Hypothalamus (tissue), 51 donors: ENCODE measurements at places on chromosomes 11 and 22.

- DNase-seq = no peak
Measured at GRCh38 chr11:48170241-48171233, 46.1 kb upstream of the OR4B1 start.

- no peak for DNase-seq
Measured at GRCh38 chr11:125180413-125181305, 16.1 kb downstream of the PKNOX2 start.

- DNase-seq = no peak
Measured at GRCh38 chr11:110453684-110454354, 24.1 kb downstream of the FDX1 start.

DNA sequence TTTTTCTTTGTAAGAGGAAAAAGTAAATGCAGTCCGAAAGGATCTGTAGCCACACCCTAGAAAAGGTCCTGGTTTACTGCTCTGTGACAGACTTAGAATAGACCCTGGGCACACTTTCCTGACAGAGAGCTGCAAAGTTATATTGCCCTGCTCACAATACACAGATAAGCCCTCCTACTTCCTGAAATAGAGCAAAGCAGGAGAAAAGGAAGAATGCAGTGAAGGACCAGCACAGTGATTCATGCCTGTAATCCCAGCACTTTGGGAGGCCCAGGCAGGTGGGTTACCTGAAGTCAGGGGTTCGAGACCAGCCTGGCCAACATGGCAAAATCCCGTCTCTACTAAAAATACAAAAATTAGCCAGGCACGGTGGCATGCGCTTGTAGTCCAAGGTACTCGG, 2.2 kb downstream of the CYB561A3 start:
- DNase-seq = no peak

- DNase-seq = no peak
Measured at GRCh38 chr11:10758957-10759356, 7.9 kb downstream of the CTR9 start.

GRCh38 chr22:23128269-23129108, 13.3 kb downstream of the RSPH14 start:
- peak; percentile 88 for DNase-seq

GRCh38 chr11:133545199-133545803, 13.0 kb upstream of the OPCML start:
- DNase-seq = no peak

DNA sequence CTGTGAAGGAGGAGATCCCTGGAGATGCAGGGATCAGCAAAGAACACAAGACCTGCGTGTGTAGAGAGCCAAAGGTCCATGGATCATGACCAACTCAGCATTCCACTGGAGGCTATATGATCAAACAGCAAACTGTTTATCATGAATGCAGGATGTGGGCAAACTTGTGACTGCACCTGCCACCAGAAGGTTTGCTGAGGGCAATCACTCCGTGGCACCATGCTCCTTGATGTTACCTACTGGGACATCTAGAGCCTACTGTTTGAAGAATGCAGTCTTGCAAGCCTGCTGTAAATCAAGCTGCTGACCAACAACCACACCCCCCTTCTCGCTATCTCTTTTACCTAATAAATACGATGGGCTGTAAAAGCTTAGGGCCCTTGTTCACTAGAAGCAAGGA, 9.7 kb downstream of the SCGB1D2 start:
- DNase-seq = no peak

DNA sequence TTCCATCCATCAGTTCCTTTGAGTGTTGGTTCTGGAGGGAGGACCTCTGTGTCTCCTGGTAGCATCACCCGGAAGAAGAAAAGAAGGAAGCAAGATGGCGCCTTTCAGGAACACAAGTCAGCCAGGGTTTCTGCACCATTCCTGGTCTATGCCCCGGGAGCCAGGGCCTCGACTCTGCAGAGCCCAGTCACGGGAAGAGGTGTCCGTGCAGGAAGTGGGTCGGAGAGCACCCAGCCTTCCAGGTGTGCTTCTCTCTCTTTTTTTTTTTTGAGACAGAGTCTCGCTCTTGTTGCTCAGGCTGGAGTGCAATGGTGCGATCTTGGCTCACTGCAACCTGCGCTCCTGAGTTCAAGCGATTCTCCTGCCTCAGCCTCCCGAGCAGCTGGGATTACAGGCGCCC, 21.2 kb downstream of the MRPL21 start:
- DNase-seq = no peak

GRCh38 chr22:27372969-27373670, 428.4 kb downstream of the MN1 start:
- no peak for DNase-seq

DNA sequence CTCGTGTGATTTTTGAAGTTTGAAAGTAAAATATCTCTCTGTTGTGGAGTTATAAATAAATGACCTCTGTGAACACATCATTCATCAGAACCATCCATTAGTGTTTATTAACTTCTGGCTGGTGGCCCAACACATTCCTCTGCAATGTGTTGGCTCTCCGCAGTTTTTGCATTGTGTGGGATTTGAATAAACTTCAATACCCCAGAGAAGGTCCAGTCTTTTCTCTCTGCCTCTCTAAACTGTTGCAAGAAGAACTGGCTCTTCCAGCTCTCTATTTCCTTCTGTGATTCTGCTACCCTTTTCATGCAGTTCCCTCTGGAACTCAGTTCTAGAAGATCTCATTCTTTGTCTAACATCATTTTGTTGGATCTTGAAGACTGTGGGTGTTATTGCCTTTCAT, 125.0 kb upstream of the ARHGAP42 start:
- no peak for DNase-seq

DNA sequence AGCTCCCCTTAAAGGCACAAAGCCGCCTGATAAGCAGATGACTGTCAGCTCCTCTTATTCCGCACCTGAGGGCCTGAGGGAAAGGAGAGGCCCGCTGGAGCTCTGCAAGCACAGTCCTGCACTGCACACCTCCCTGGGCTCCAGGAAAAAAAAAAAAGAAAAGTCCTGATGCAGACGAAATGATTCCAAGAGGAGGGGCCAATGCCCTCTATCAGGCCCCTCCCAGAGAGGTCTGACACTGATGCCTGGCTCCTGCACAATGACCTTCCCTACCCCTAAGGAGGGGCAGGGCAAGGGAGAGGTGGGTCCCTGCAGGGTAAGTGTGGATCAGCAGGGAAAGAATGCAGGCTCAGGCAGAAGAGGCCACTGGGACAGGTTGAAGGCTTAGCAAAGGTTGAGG, 572.7 kb downstream of the SOX6 start:
- DNase-seq = no peak

DNA sequence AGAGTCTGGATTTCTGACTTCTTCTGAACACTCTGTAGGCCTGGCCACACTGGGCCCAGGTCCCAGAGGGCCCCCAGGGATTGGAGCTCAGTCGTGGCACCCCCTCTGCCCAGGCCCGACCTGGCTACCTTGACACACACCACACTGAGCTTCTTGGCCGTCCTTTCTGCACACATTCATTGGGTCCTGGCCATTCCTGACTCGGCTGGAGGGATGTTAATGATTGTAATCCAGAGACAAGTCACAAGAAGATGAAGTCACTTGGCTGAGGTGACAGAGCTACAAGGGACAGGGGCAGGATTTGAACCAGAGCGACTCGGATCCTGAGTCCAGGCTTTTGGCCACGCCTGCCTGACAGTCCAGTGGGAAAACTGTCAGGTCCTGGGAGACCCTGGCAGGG, 23.9 kb upstream of the PDGFB start:
- no peak for DNase-seq
